ENCODE measurements at places on chromosomes 4 and X.

GRCh38 chrX:85569686-85570085, 190.2 kb upstream of the POF1B start:
- DNase-seq = no peak

DNA sequence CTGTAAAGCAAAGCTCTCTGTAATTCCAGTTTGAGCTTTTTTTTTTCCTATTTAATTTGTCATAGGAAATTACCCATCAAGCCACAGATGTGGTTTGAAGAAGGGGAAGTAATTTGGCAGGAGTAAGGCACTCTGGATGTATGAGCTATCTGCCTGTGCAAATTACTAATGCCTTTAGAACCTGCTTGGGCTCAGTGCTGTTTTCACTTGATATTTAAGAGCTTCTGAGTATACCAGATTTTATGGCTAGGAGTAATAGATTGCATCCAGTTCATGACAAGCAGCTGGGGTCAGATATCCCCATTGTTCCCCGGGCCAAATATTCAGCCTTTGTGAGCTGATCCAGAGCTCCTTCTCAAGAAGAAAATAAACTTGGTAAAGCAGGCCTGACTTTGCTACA, 89.1 kb downstream of the DCAF8L2 start:
- no peak for DNase-seq

GRCh38 chr4:139574641-139575040, 18.6 kb upstream of the SETD7 start:
- DNase-seq = no peak

- no peak for DNase-seq
Observed at GRCh38 chr4:107366016-107366735, 330.1 kb upstream of the DKK2 start.

- no peak for DNase-seq
Observed at GRCh38 chrX:51461053-51462044, 35.0 kb downstream of the NUDT11 start.

DNA sequence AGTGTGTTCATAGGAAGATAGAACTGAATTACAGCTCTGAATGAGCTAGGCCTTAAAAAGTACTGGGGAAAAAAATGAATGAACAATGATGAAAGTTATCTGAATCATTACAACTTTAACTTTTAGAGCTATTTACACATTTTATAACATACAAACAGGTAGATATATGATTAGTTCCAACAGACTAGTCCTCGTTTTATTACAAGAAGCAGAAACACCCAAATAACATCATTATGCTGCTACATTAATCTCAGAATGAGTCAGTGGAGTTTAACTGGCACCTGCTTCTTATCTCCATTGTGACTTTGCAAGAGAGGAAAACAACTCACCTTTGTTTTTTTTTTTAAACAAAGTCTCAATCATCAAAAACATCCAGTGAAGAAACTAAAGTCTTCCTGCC, 15.2 kb downstream of the ATP8A1 start:
- DNase-seq = no peak
